ENCODE measurements at places on chromosomes 1 and 21.

GRCh38 chr1:4328402-4329071 is 325.9 kb upstream of the AJAP1 start:
- no peak for DNase-seq

- DNase-seq, result no peak
These were observed 43.6 kb downstream of the PBX1 start for GRCh38 chr1:164602480-164603093.

GRCh38 chr1:2611031-2611501 is 21.8 kb downstream of the MMEL1 start:
- DNase-seq, result peak; percentile 16

- no peak for DNase-seq
These were observed 29.9 kb downstream of the RXRG start for GRCh38 chr1:165415068-165415467.

- no peak for DNase-seq
These were observed 69.9 kb upstream of the IGSF21 start for GRCh38 chr1:18037651-18038050.

- DNase-seq, result no peak
These were observed 75.5 kb upstream of the RAB3GAP2 start for GRCh38 chr1:220347654-220348175.

GRCh38 chr1:182811975-182812722 is 22.6 kb downstream of the NPL start:
- no peak for DNase-seq

- DNase-seq, result no peak
These were observed 67.5 kb downstream of the TRIM11 start for GRCh38 chr1:228339059-228339704.

GRCh38 chr1:25658791-25659431 is 42.3 kb downstream of the MAN1C1 start:
- no peak for DNase-seq

GRCh38 chr1:30853350-30853749 is 55.2 kb downstream of the SDC3 start:
- no peak for DNase-seq

DNA sequence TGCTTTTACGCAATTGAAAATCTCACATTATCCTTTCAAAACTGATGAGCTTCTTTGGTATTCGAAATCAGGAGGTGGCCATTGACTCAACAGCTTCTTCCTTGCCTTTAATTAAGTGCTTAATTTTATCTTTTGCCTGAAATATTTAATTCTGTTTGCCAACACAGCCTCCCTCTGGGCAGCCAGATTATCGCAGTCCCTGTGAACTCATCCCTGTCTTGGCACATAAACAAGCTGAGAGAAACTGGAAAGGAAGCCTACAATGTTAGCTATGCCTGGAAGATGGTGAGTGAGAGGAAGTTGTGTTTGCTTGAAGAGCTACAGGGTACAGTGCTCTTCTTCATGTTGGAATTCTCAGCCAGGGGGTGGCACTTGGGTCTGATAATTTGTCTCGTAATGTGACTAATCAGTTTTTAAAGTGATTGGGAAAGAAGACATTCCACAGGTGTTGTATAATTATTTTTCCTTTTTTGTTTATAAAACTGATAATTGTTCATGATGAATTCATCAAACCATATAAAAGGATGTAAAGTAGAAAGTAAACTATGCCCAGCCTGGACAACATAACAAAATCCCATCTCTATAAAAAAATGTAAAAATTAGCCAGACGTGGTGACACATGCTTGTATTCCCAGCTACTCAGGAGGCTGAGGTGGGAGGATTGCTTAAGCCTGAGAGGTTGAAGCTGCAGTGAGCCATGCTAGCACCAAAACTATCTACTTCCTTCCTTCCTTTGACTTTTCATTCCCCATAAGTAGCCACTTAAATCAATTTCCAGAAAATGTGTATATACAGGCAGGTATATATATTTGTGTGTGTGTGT is 90.1 kb upstream of the RAVER2 start:
- DNase-seq, result no peak

GRCh38 chr1:215844266-215844665 is 277.2 kb downstream of the KCTD3 start:
- DNase-seq, result no peak

DNA sequence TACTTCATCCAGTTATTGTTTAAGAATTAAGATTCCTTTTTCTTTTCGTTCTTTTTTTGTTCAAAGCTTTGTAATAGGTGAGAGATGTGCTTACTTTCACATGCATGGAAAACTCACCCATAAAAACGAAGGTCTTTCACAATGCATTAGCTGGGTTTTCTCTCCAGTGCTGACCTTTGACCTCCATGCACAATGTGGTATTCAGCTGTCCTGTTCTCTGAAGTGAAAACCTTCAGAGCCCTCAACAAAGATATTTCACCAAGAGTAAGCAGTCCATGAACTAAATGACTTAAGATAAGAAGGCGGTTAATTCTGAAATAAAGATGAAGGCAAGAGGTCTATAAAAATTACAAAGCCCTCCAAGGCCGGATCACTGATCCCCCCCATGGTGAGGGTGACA is 77.1 kb upstream of the IPO9 start:
- DNase-seq, result no peak

DNA sequence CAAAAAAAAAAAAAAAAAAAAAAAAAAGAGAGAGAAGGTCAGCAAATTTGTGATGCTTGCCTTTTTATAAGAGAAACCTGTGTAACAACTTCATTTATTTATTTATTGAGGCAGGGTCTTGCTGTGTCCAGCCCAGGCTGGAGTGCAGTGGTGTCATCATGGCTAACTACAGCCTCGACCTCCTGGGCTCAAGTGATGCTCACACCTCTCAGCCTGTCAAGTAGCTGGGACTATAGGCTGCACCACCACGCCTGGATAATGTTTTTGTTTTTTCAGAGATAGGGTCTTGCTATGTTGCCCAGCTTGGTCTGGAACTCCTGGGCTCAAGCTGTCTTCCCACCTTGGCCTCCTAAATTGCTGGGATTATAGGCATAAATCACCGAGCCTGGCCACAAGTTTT is 42.4 kb downstream of the DHCR24 start:
- DNase-seq, result no peak

DNA sequence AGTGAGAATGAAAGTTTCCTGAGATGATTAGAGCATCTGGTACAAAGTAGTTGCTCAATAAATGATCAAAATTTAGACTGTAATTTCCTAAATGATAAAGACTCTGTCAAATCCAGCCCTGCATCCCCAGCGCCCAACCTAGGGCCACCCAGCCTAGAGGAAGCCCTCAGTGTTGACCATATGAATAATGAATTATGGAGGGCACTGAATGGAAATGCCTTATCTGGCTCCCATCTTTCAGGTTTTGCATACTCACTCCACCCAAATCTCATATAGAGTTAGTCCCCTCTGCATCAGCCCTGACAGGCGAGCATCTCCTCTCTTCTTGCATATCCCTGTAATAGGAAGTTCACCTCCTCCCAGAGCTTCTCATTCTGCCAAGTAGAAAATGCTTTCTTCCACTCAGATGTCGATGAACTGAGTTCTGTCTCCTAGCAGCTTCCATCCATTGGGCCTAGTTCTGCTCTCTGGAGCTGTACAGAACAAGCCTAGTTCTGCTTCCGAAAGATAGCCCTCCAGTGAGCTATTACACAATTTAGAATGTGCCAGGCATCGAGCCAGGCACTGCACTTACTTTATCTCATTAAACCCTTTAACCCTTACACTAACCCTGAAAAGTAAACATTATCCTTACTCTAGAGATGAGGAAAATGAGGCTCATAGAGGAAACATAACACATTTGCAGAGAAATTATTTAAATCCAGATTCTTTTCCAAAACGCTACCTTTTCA is 20.9 kb downstream of the COA7 start:
- peak; percentile 9 for DNase-seq

DNA sequence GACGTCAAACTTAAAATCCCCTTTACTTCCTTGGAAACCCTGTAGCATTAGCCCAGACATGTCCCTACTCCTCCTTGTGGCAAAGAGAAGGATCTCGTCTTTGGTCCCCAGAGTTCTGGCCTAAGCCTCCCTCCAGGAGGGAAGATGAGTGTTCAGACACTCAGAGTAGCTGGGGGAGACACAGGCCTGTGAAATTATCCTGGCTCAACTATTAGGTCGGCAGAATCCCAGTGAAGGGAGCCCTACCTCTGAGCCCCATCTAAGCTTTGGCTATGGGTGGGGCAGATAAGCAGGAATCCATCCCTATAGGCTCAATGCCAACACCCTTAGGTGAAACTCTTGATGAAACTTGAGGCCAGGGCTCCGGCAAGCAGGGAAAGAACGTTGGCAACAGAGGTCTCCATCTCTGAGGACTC is 1.7 kb upstream of the SFN start:
- DNase-seq, result no peak

DNA sequence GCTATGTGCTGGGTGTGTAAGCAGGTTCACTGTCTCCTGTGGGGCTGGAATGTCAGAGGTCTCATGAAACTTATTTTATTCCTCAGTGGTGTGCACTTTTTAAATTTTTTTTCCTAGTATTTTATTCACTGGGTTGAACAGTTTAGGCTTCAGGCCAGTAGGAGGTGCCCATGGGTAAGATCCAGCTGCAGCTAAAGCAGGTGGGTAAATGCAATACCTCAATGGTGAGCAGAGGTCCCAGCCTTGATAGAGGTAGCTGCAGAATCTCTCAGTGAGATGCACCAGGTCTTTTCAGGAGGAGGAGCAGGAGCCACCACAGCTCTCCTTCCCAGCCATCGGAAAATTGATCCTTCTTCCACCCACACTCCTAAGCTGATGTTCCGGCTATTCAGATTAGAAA is 12.6 kb upstream of the OR6N2 start:
- DNase-seq, result peak; percentile 35

- no peak for DNase-seq
These were observed 21.5 kb upstream of the ATP5PO start for GRCh38 chr21:33937146-33937545.

- DNase-seq, result no peak
These were observed 44.9 kb upstream of the SLC30A10 start for GRCh38 chr1:219973213-219973612.
